ENCODE measurements at places on chromosomes 3 and 15. TPM values are rescaled to one million over a fixed set of nuclear protein-coding genes. Genes with fewer than 3 reads are reported as not detected.

GRCh38 chr3:24736701-24737100, 242.1 kb upstream of the THRB start:
- no peak for DNase-seq
- no peak overlapping the region for H3K4me3 ChIP-seq
- no peak overlapping the region for H3K27ac ChIP-seq
- peaks cover 17% of the 10 kb centered on the region for H3K4me1 ChIP-seq

DNA sequence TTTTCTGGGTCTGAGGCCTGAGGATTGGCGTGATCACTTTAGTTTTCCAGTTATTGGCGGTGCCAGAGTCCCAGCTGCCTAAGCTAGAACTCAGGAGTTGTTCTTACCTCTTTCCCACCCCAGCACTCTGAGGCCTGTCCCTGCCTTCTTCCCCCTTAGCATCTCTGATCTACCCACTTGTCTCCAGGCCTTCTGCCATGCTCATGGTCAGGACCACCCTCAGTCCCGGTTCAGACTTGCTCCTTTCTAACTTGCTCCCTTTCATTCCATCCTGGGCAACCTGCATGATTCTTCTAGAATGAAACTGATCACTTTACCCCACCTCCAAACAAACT, 15.7 kb downstream of the ACOX2 start:
- DNase-seq: no peak
- no peak overlapping the region for H3K27ac ChIP-seq
- no peaks in the 10 kb centered on the region for H3K36me3 ChIP-seq
- no peak overlapping the region for H3K4me3 ChIP-seq
- H3K4me1 ChIP-seq: peaks cover 52% of the 10 kb centered on the region
- H3K27me3 ChIP-seq: no peaks in the 10 kb centered on the region

Gene ITIH3
- total RNA-seq: 0.37 TPM

GRCh38 chr15:83099290-83099689, 8.2 kb upstream of the TM6SF1 start:
- no peak overlapping the region for H3K4me3 ChIP-seq
- peaks cover 7% of the 10 kb centered on the region for H3K4me1 ChIP-seq
- no peak for DNase-seq

GRCh38 chr3:73694983-73695757, 70.4 kb upstream of the PDZRN3 start:
- DNase-seq: no peak
- no peak overlapping the region for H3K4me3 ChIP-seq
- H3K36me3 ChIP-seq: no peaks in the 10 kb centered on the region

DNA sequence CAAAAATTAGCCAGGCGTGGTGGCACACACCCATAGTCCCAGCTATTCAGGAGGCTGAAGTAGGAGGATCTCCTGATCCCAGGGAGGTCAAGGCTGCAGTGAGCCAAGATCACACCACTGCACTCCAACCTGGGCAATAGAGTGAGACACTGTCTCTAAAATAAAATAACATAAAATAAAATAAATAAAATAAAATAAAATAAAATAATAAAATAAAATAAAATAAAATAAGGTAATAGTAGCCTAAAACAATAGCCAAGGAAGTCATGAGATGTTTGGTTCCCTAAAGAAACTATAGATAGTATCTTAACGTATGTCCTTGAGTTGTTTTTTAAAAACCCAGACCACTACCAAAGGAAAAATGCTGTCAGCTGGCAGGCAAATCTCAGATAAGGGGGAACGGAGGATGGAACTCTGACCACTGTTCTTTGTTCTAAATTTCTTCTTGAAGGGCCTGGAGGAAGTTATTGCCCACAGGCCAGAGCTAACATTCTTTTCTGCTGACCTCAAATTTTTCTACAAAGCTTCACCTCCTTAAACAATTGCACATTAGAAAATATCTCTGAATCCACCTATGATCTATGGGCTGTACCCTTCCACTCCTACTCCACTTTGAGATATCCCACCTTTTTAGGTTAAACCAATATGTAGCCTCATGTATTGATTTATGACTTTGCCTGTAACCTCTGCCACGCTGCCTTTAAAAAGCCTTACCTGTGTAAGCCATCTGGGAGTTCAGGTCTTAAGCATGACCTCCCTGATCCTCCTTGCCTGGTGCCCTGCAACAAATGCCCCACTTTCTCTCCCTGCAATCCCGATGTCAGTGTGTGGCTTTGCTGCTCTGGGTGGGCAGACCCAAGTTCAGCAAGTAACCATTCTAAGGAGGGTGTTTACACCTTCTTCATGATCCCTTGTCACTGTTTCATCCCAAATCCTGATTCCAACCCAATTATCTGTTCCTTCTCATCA, 126.2 kb upstream of the BHLHE40 start:
- peaks cover 10% of the 10 kb centered on the region for H3K4me1 ChIP-seq
- H3K4me3 ChIP-seq: no peak overlapping the region
- H3K27me3 ChIP-seq: no peaks in the 10 kb centered on the region
- no peaks in the 10 kb centered on the region for H3K36me3 ChIP-seq
- DNase-seq: no peak
- H3K27ac ChIP-seq: no peak overlapping the region

- peaks cover 18% of the 10 kb centered on the region for H3K4me1 ChIP-seq
- peaks cover 17% of the 10 kb centered on the region for H3K27me3 ChIP-seq
- no peak overlapping the region for H3K27ac ChIP-seq
Measured at GRCh38 chr3:14305324-14305723, 97.1 kb upstream of the SLC6A6 start.

DNA sequence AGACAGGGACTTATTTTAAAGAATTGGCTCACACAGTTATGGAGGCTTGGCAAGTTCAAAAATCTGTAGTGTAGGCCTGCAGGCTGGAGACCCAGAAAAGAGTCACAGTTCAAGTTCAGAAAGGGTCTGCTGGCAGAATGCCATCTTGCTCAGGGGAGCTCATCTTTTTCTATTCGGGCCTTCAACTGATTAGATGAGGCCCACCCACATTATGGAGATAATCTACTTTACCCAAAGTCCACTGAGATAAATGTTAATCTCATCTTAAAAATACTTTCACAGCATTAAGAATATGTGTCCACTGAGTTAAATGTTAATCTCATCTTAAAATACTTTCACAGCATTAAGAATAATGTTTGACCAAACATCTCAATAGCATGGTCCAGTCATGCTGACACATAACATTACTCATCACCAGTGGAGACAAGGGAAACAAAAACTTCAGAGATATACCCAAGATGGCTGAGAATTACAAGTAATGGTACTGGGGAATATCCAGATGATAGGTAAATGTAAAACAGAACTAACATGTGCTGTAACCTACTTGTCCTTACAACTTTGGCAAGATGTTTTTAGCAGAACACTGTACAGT, 74.3 kb upstream of the STAC start:
- no peaks in the 10 kb centered on the region for H3K36me3 ChIP-seq
- H3K4me1 ChIP-seq: no peaks in the 10 kb centered on the region
- no peak overlapping the region for H3K4me3 ChIP-seq
- no peaks in the 10 kb centered on the region for H3K27me3 ChIP-seq
- DNase-seq: no peak

Gene MTHFS
- total RNA-seq: 31.0 TPM

- peaks cover 4% of the 10 kb centered on the region for H3K27me3 ChIP-seq
- peaks cover 6% of the 10 kb centered on the region for H3K36me3 ChIP-seq
- peaks cover 13% of the 10 kb centered on the region for H3K4me1 ChIP-seq
- no peak for DNase-seq
- H3K4me3 ChIP-seq: no peak overlapping the region
Measured at GRCh38 chr15:42121021-42121420, 26.7 kb upstream of the PLA2G4D start.

- DNase-seq: no peak
- no peaks in the 10 kb centered on the region for H3K36me3 ChIP-seq
- H3K4me1 ChIP-seq: peaks cover 11% of the 10 kb centered on the region
- no peaks in the 10 kb centered on the region for H3K27me3 ChIP-seq
- 0 out of 2 replicates have a peak overlapping the region, but pooled peaks have one; percentile 31 for H3K27ac ChIP-seq
- no peak overlapping the region for H3K4me3 ChIP-seq
Measured at GRCh38 chr3:71421820-71422566, 161.5 kb downstream of the FOXP1 start.

Gene ULK4
- 10.0 TPM for total RNA-seq
